Pons (tissue), 1 donor: ENCODE measurements at places on chromosomes 16 and 17.

DNA sequence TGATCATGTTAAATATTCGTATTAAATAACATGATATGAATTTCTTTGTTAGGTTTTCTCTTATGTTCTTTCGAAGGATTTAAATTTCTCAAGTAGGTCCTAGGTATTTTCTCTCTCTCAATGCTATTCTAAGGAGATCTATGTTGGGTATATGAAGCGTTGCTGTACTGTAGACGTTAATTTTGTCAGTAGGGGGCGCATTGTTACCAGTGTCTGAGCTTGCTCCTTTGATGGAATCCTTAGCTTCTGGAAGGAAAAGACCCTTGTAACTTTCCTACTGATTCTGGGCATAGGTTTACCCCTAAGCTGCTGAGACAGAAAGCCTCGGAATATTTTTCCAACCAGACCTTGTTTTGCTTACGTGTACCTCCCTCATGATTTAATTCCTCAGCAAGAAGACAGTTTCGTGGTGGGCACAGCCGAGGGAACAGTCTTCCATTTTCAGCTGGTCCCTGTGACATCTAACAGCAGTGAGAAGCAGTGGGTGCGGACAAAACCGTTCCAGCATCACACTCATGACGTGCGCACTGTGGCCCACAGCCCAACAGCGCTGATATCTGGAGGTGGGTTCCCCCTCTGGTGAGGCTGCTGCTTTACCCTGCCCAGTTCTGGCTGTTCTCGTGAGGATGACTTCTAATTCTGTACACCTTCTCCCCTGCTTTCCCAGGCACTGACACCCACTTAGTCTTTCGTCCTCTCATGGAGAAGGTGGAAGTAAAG lies 17.9 kb downstream of the UTP4 start:
- peak; percentile 84 for DNase-seq

- DNase-seq, result no peak
These were observed 84.8 kb upstream of the CREBBP start for GRCh38 chr16:3965306-3965705.

GRCh38 chr16:81836279-81837054 lies 57.4 kb downstream of the PLCG2 start:
- no peak for DNase-seq

DNA sequence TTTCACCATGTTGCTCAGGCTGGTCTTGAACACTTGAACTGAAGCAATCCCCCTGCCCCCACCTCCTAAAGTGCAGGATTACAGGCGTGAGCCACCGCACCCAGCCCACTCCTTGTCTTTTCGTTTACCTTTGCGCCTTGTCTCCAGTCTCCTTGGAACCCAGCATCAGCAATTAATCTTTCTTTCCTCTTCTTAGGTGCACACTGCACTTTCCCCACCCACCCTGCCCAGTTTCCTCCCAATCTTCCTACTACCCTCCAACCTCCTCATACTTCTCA lies 1.5 kb upstream of the CLDN7 start:
- no peak for DNase-seq

GRCh38 chr17:64403881-64404460 lies 13.3 kb upstream of the PECAM1 start:
- no peak for DNase-seq

- no peak for DNase-seq
These were observed 20.1 kb downstream of the RAB40B start for GRCh38 chr17:82678265-82678891.

GRCh38 chr17:78990349-78991016 lies 10.8 kb upstream of the LGALS3BP start:
- no peak for DNase-seq

DNA sequence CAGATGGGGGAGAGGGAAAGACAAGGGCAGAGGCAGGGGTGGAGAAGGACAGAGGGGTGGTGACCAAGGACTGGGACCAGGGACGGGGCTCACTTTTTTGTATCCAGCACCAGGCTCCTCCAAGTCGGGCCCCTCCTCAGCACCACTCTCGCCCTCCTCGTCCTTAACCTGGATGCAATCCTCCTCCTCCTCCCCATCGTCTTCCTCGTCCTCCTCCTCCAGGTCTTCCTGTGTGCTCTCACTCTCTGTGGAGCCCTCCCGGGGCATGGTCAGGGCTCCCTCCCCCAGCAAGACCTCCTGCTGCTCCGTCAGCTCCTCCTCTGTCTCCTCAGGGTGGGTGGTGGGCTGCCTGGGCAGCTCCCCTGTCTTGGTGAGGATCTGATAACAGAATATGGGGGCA lies 16.8 kb downstream of the G6PC3 start:
- DNase-seq, result no peak

DNA sequence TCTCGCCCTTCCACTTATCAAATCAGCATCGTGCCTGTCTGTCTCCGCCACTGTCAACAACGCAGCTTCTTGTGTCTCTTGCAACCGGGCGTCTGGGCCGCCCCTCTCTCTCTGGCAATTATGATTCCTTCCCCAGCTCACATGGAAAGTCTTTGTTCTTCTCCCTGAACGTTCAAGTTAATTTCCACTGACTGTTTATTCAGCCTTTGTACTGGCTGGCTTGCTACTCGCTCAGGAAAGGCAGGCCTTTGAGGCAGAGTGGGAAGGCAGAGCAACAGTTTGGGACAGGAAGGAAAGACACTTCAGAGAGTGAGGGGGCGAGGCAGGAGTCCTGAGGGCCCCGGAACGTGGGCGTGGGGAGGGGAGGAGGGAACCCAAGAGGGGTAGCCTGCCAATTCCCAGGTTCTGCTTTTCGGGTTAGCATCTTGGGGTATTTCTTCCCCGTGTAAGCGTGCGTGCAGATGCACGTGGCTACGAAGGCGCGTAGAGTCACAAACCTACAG lies 50.8 kb downstream of the AKAP1 start:
- DNase-seq, result peak; percentile 20

GRCh38 chr16:89393738-89394406 lies 96.5 kb downstream of the ANKRD11 start:
- no peak for DNase-seq

GRCh38 chr16:82867485-82867884 lies 240.7 kb downstream of the CDH13 start:
- no peak for DNase-seq

GRCh38 chr16:86827521-86827920 lies 249.2 kb downstream of the FOXL1 start:
- no peak for DNase-seq

DNA sequence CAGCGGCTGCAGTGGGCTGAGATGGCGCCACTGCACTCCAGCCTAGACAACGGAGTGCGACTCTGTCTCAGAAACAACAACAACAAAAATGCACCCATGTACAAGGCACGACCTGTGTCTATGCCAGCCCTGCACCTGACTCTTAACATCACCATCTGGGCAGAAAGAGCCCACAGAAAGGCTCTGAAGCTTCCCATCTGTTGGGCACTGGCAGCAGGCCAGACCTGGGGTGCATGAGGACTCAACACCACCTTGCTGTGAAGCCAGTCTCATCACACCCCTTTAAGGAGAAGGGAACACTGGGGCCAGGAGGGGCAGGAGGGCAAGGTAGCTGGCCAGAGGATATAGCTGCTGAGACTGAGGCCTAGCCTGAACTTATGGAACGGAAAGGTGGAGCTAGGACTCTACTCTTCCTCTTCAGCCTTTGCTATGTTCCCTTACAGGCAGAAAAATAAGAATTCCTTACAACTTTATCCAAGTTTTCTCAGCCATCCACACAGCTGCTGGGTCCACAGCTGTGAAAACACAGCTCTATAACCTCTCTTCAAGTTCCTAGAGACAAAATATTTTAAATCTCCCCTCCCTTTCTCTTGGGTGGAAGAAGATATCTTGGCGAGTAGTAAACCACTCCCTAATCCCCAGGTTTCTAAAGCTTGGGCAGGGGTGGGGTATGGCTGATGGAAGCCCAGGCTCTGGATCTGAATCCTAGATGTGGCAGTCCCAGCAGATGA lies 2.8 kb downstream of the ELOB start:
- DNase-seq, result no peak

DNA sequence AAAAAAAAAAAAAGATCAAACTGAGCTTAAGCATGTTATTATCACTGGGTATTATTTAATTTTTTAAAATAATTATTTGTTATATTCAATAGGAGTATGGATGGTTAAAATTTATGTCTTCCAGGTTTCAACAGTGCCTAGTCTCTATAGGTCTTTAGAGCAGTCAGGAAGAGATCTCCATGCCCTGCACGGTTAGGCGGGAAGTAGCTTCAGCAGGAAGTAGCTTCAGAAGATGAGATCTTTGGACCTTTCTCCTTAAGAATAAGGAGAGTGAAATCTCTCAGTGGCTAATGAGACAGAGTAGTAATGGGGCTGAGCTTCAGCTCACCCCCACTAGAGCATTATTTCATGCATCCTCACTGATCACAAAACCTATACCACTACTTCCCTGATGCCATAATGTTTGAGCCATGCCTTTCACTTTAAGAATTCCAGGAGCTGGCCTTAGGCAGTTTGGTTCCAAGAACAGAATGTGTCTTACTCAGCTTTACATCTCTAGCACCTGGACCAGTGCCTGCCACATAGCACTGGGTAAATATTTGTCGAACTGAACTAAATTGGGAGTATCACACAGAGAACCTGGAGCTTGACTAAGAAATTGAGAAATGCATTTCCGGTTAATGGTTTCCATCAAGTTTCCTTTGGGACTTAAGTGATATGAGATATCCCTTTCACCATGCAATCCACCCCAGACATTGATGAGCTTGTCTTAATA lies 43.5 kb downstream of the SCPEP1 start:
- DNase-seq, result no peak

DNA sequence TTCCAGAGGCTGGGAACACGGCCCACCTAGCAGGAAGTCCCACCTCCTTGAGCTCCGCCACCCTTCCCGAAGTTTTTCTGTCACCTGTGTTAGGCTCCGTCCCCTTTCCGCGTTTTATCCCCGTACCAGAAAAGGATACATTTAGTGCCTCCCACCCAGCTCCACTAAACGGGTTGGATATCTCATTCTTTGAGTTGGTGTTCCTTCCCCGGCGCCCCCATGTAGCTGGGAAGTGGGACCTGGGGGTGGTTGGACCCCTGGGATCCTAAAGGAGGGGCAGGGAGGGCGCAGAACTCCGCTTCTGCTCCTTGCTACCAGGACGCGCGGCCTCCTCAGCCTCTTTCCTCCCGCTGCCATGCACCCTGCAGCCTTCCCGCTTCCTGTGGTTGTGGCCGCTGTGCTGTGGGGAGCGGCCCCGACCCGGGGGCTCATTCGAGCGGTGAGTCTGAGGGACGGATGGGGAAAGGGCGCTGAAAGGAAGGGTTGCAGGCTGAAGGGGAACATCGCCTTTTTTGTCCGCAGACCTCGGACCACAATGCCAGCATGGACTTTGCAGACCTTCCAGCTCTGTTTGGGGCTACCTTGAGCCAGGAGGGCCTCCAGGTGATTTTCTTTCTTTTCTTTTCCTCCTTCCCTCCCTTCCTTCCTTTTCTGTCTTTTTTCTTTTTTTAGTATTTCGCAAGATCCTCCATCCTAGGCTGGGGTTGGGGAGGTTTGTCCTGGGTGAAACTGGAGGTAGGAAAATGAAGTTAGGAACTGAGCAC lies 669 bp downstream of the RNF167 start:
- no peak for DNase-seq

- no peak for DNase-seq
These were observed 15.7 kb downstream of the WNT3 start for GRCh38 chr17:46802800-46803199.

GRCh38 chr16:56860226-56861020 lies 4.6 kb upstream of the SLC12A3 start:
- DNase-seq, result no peak

- DNase-seq, result no peak
These were observed 33.0 kb downstream of the STAT3 start for GRCh38 chr17:42354956-42355843.

DNA sequence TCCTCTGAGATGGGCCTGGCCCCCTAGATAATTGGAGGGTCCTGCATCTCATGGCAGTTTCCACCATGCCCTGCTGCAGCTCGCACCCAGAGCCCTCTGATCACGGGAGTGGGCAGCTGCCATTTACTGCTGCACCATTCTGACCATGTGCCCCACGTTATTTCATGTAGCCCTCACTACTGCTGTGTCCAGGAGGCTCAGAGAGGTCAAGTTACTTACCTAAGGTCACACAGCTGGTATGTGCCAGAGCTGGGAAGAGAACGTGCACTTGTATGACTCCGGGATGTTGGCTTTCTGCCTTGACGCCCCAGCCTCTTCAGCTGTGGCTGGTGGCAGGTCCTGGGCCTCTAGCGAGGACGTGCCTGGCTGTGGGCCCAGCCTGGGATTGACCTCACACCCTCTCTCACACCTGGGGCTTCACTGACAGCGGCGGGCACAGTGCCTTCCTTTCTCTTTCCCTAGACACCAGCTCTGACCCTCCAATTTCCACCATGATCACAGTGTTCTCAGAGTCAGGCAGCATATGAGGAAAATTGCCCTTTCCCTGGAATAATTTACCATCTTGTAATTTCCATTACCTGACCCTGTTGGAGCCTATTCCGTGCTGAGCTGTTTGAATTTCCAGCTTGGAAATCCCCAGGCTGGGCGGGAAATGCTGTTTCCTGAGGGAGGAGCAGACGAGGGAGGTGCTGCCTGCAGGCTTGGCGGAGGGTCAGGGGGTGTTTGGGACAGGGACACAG lies 18.5 kb upstream of the DOC2B start:
- DNase-seq, result no peak
